ENCODE measurements at places on chromosomes 1 and 21.

GRCh38 chr21:42993051-42993712, 18.8 kb downstream of the PKNOX1 start:
- no peak for DNase-seq

DNA sequence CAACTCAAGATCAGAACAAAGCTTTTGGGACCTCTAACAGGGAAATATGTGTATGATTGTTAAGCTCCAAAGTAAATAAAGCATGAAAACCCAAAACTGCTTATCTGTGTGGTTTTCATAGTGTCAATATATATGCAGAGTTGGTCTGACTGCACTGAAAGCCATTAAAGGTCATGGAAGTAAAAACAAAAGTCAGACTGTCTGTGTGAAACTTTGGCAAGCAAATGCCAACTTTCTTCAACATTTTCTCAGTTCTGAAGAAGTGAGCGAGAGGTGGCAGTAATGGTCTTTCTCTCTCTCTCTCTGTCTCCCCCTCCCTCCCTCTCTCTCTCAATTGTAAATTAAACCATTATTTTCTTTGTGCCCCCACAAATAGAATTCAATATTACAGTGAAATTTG, 100.1 kb upstream of the S1PR1 start:
- DNase-seq, result no peak

DNA sequence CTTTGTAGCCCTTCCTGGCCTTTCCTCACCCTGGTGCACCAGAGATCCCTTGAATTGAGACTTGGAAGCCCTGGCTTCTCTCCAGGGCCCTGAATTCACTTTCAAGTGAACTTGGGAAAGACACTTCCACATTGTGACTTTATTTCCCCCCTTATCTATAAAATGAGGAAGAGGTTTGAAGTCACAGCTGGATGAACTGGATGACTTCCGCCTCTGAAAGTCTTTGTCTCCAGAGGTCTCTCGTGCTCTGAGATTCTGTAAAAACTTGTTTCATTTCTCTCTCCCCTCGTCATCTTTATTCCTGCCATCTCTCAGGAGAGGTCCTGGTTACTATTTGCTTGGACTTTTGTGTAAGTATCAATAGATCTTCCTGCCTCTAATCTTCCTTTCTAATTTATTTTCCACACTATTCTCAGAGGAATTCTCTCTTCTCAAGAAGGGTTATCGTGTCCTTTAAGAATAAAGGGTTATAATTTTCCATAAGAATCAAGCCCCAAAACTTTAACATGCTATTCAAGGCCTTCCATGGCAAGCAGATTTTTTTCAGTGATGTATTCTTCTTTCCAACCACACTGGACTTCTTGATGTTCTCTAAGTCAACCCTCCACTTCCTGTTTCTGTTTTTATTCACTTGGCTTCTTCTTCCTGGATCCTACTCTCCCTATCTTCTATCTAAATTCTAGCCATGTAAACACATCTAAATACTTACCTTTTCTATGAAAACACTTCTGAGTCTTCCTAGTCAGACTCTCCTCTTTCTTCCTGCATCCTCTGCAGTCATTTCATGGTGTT, 6.5 kb upstream of the RPTN start:
- no peak for DNase-seq

DNA sequence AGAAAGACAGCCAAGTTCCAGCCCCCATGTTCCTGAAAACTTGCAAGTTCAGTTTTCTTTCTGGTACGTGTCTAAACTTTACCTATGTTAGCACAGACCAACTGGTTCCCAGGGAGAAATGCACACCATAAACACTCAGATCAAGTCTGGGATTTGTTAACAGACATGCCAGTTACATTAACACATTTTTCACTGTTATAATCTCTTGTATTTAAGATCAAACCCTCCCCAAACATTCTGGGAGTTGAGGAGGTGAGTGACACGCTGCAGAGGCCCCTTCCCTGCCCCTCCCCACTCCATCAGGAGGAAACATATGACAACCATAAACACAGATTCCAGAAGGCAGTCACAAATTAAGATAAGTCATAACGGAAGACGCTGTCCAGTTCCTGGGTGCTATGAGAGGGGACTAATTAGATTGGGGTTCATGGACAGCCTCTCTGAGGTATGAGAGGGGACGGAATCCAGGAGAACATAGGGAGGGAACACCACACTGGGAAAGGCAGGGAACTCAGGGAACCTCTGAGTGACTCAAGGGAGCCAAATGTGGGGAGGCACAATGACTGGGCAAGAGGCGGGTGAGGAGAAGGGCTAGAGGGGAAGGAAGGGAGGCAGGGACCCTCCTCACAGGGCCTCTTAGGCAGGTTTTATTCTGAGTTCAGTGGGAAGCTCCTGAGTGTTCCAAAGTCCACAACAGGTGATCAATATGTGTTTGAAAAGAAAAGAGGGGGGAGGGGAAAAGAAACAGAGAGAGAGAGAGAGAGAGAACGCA, 25.0 kb downstream of the DUSP10 start:
- no peak for DNase-seq

GRCh38 chr1:101365186-101365585, 128.4 kb downstream of the S1PR1 start:
- no peak for DNase-seq

All from gastrocnemius medialis (tissue), 4 donors.